ENCODE measurements at places on chromosomes 5 and 9.

- DNase-seq = no peak
These were observed 49.6 kb upstream of the LMX1B start for GRCh38 chr9:126564128-126564527.

- no peak for DNase-seq
These were observed 33.2 kb downstream of the PTGR1 start for GRCh38 chr9:111566234-111566633.

DNA sequence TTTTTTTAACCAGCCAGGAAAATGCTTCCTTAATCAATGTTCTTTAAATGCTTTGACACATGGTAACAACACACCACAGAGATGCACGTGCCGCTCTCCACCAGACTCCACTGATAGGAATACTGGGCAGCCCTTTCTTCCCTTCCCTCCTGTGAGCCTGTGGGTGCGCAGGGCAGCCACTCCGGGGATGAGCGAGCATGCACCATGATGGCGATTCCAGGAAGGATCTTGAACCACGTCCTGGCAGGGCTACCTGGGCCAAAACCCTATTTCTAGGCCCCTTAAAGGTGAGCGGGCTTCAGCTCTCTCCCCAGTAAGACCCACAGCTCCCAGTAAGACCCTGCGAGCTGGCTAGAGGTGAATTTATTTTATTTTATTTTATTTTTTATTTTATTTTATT is 128.2 kb downstream of the MVB12B start:
- DNase-seq = no peak

GRCh38 chr5:93746406-93747056 is 5.1 kb upstream of the POU5F2 start:
- DNase-seq = no peak

DNA sequence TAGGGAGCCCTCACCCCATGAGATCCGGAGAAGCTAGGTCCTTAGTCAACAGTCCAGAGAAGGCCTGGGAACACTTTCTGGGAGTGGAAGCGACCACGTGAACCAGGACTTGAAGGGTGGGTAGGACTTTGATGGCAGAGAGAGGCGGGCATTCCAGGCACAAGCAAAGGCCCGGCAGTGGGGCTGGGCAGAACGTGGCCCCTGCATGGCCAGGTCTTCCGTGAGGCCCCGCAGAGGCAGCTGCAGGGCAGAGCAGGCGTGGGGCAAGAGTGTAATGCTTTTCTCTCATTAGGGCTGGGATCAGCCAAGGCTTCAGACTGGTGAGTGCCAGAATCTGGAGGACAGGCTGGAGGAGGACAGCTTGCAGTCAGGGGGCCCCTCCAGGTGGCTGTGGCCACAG is 184.1 kb downstream of the PAX5 start:
- DNase-seq = no peak

DNA sequence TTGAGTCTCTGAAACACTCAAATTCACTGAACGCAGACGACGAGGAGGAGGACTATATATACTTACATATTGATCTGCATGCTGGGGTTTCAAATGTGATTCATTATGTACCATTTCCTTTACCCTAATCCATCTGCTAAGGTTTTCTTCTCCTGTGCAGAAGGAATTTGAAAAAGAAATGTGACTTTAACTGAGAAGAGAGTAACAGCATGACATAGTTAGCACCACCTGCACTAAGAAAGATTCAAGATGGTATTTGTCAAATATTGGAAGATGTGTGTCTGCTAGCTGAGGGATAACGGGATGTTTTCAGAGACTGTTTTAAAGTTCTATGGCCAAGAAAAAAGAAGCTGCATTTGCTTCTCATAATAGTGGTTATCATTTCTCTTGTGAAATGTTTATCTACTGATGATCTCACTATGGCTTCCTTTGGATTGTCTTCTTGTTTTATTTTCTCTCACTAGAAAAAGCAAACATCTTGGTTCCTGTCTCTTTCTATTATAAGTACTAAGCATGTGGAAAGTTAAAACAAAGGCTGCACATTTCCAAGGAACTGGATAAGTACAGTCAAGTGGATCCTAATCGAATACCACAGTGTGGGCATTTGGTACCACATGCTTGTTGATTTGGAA is 89.8 kb upstream of the TLE4 start:
- DNase-seq = no peak

DNA sequence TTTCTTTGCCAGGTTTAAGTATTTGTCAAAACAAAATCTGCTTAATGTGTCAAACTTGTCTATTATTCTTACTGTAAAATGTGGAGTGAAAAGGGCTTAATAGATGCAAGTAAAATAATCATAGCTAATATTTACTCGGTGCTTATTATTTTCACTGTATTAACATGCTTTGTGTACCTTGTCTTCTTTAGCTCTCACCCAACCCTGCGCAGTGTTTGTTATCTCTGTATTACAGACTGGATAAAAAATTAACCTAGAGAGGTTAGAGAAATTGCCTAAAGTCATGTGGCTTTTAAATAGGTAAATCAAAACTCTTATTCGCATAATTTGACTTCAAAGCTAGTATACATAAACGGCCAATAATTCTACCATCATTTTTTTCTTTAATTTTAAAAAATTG is 1864.8 kb downstream of the MAT2B start:
- no peak for DNase-seq

DNA sequence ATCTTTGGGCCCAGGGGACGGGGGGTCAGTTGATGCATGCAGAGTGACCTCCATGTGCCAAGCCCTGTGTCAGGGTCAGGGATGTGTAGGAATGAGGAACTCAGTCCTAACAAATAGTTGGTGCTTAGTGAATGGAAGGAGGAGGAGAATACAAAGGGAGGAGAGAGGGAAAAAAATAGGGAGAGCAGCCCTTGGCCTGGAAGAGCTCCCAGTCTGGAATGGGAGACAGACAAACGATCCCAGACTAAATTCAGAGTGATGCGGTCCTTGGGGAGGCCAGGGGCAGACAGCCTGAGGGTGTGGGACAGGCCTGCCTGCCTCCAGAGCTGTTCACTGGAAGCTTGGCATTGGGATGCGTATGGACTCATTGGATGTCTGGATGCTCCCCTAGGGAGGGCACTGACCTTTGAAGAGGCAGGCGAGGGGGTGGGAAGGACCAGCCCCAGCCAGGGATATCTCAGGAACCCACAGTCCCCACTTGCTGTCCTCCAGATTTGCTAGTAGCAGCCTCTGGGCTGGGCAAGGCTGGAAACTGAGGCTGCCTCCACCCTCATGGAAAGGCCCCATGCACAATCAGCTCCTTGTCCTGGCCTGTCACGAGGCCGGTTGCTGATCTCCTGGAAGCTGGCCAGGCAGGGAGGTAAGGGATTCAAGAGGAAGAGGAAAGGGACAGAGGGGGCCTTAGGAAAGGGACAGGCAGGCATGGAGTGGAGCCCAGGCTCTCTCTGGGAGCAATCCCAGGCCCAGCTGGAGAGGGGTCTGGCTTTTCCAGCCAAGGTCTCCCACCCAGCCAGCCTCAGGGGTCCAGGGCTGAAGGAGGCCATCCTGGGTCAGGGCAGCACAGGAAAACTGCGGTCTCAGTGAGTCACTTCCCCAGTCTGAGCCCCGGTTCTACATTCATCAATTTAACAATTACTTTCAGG is 69.0 kb upstream of the GGTA1 start:
- DNase-seq = no peak

DNA sequence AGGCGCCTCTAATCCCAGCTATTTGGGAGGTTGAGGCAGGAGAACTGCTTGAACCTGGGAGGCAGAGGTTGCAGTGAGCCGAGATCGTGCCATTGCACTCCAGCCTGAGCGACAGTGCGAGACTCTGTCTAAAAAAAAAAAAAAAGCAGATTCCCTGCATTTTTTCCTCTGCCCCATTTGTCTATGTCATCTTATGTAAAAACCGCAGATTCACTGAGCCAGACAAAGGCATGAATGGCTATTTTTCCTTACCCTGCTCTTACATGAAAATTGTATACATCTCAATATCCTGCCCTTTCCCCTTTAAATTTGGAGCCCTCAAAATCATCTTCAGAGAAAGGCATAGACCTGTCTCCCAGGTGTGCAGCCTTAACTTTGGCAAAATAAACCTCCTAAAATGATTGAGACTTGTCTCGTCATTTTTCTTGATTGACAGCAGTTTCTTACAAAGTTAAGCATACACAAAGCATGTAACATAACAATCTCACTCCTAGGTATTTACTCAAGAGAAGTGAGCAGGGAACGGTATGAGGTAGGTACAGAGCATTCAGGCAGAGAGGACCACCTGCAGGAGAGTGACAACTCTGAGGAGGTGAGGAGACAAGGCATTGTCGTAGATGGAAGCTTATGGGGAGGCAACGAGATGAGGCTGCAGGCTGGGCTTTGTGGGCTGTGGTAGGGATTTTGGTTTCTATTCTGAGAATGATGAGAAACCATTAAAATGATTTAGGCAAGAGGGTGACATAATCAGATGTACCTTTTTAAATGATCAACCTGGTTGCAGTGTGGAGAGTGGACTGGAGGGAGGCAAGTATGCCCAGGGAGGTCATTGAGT is 65.7 kb upstream of the IL6ST start:
- DNase-seq = no peak

GRCh38 chr5:5705010-5705409 is 282.5 kb downstream of the ICE1 start:
- DNase-seq = no peak

GRCh38 chr5:51651889-51652288 is 268.6 kb downstream of the ISL1 start:
- no peak for DNase-seq

- DNase-seq = no peak
These were observed 553.1 kb downstream of the LRRC70 start for GRCh38 chr5:63131626-63132285.

- no peak for DNase-seq
These were observed 488.6 kb upstream of the WWC1 start for GRCh38 chr5:167802755-167803431.

GRCh38 chr5:167355346-167355745 is 936.1 kb upstream of the WWC1 start:
- DNase-seq = no peak

DNA sequence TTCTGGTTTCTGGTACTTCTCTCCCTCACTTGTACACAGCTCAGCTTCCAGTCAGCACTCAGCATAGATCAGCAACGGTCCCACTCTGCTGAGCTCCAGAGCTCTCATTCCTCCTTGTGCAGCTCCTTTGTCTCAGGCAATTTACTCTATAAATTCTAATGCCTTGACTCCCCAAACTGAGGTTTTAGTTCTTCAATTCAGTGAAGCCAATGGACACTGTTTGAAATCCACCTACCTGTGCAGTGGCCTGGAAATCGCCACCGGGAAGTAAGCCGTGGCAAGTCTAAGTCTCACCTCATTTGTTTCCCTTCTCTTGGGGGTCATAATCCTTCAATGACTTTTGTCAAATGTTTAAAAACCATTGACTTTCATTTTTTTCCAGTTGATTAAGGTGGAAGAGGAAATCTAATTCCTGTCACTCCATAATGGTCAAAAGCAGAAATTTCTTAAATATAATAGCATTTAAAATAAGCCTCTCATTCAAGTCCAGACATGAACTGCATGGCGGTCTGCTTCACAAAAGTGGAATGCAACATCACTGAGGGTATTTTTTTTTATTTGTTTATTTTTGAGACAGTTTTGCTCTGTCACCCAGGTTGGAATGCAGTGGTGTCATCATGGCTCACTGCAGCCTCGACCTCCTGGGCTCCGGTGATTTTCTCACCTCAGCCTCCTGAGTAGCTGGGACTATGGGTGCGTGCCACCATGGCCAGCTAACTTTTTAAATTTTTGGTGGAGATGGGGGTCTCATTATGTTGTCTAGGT is 79.6 kb downstream of the C7 start:
- DNase-seq = no peak

- no peak for DNase-seq
These were observed 260.3 kb upstream of the DAPK1 start for GRCh38 chr9:87237336-87237735.

- no peak for DNase-seq
These were observed 12.0 kb downstream of the RAD1 start for GRCh38 chr5:34903260-34903659.

DNA sequence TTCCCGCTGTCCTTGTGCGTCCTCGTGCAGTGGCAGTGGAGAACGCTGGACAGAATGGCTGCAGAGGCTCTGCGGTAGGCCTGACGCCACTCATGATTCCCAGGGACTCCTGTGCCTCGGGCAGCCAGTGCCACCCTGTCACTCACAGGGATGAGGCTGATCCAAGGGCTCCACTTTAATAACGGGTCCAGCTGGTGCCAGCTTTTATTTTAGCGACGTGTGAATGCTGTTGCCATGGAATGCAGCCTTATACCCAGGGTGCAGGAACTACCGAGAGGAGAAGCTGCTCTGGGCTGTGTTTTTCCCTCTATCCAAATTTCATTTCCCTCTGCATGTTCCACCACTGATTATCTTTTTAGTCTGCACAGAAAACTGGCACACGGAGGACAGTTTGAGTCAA is 15.8 kb upstream of the NTNG2 start:
- no peak for DNase-seq

DNA sequence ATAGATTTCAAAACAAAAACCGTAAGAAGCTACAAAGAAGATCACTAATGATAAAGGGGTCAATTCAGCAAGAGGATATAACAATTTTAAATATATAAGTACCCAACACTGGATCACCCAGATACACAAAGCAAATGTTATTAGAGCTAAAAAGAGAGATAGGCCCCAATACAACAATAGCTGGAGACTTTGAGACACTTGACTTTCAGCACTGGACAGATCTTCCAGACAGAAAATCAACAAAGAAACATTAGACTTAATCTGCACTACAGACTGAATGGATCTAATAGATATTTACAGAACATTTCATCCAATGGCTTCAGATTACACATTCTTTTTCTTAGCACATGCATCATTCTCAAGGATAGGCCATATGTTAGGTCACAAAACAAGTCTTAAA is 46.3 kb upstream of the TAF1L start:
- DNase-seq = no peak

GRCh38 chr5:9712506-9712905 is 82.4 kb upstream of the TAS2R1 start:
- no peak for DNase-seq

DNA sequence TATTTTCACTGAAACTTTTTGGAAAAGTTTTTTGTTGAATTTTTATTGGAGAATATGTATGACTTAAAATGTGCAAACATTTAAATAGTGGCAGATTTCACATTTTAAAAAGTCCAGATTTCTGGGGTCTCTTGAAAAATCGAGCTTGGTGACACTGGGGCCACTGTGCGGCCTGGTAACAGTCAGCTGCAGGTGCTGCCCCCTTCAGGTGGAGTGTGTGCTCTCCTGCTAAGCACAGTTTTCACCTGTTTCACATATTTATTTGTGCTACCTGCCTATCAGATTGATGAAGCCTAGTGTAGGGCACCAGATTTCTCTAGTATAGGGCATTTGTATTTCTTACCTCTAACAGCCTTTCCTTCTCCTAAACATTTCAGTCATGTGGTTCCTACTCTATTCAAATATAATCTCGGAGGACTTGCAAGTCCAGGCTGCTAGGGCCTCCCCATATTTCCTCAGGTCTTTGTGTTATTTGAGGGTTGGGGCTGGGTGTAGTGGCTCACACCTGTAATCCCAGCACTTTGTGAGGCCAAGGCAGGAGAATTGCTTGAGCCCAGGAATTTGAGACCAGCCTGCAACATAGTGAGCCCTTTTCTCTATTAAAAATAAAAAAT is 95.8 kb upstream of the KLF9 start:
- DNase-seq = no peak
